ENCODE measurements at places on chromosomes 5 and 9. TPM values are rescaled to one million over a fixed set of nuclear protein-coding genes. Genes with fewer than 3 reads are reported as not detected.

ZNF483 gene
- total RNA-seq = 14.2 TPM

DNA sequence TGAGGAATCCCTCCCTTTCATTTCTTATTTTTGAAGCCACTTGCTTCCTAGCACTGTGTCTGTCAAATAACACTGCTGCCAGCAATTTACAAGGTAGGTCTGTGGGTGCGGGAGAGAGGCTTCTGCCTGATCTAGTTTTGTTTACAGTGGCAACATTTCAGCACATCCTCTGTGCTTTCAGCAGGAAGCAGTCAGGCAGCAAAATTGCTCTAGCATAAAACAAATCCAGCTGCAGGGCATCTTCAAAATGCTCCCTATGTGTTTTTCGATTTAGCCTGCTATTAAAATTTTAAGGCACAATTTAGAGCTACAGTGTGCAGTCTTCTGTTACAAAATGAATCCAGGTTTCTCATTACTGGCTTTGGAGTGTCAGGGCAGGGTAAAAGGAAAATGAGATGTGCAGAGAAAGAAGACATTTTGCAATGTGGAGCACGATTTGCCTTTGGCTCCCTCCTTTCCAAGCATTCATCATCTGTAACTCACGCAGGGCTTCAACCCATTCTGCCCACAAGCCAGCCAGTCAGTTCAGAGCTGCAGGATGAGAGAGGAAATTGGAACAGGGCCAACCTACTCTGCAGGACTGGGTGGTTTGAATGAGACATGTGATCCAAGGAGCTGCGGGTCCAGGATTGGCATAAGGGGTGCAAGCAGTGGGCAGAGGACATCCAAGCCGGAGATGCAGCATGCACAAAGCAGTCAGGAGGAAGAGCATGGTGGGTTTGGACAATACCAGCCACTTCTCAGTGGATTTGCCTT, 143.4 kb upstream of the APC start:
- DNase-seq = peak; percentile 17

- no peak for DNase-seq
These were observed 19.2 kb upstream of the FGFR4 start for GRCh38 chr5:177067503-177067902.

CCL28 gene
- total RNA-seq = 3.6 TPM

FST gene
- total RNA-seq = 76.1 TPM

DNA sequence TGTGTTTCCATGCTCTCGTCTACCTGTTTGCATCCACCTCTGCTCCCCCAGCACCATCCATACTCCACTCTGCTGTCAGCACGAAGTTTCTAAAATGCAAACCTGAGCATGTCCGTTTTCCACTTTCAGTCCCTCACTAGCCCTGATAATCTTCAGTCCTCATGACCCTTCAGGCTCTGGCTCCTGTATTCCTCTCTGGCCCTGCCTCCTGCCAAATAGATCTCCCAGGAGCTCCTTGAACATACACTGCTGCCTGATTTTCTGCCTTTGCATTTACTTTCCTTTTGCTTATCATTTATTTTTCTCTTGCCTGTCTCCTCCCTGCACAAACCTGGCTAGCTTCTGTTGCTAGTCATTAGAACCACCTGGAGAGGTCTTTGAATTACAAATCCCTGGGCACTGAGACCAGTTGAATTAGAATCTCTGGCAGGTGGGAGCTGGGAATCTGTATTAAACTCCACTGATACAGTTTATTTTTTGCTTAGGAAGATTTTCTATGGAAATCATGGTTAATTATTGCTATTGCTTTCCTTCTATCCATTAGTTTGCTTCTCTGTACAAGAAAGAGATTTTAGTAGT, 18.5 kb downstream of the ARHGEF28 start:
- no peak for DNase-seq

NTNG2 gene
- total RNA-seq = 3.9 TPM

NDST1 gene
- 47.4 TPM for total RNA-seq

NUTM2G gene
- 0.48 TPM for total RNA-seq

GALNT12 gene
- 11.1 TPM for total RNA-seq

All from umbilical cord (tissue), 2 donors.